ENCODE measurements at places on chromosomes 7 and 10.

DNA sequence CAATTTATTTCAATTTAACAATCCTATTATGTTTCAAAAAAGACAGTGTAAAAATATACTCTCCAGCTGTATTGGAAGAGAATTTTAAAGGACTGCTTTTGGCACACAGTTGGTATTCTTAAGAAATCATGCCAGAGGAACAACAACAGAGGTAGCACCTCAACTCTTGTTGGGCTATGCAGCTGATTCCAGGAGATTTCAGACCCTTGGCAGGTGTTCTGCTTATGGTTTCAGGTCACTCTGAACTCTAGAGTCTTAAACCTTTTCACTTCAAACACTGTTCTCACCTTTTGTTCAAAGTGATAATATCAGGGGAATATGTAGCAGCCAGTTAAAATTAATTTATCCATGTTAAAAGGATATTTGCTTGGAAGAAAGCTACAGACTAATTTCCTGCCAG lies 160.1 kb downstream of the PFKFB3 start:
- no peak for DNase-seq

DNA sequence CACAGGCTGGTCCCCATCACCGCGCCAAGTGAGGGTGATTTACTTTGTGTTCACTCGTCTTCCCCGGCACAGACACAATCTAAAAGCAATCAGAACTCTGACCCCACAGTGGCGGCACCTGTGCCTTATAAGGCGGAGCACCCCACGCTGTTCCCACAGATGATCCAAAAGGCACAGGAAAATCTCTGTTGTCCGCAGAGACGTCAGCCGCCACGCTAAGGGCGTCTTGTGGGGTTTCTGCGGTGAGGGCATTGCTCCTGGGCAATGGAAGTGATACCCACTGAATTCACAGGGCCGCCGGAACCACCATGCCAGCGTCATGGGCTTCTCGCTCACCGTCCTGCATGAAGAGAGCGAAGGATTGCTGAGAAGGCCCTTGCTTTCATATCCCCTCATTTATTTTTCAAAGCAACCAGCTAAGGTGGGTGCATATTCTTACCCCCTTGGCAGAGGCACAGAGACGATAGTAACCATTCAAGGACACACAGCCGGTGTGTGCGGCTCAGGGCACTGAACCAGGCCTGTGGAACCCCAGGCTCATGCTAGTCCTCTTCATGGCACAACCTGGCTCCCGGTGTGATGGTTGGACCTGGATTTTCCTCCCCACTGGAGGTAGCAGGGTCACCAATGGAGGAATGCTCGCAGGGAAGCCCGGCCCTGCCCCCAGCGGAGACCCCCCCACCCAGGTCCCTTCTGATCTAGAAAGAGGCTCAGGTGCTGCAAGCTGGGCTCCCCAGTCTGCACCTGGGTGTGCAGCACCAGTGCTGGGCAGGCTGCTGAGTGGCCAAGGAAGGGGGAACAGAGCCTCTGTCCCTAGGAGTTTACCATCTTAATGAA lies 279.0 kb downstream of the TCERG1L start:
- DNase-seq, result no peak

DNA sequence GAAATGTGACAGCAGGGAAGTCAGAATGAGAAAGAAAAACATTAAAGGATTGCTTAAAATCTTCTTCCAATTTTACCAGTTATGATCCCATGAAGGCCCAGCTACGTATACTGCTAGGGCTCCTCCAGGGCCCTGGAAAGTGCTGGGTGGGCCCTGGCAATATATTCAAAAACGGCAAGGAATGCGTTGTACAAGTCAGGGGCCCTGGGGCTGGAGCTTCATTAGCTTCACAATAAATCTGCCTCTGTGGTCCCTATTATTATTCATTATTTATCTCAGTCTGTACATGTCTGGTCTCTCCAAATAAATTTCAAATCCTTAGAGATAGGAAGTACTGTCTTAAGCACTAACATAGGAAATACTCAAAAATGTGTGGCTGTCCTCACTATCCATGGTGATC lies 7.6 kb downstream of the JAZF1 start:
- DNase-seq, result no peak

- DNase-seq, result no peak
Measured at GRCh38 chr7:2520131-2520760, 672 bp downstream of the LFNG start.

- no peak for DNase-seq
Measured at GRCh38 chr10:69567920-69568319, 5.3 kb downstream of the NEUROG3 start.

- no peak for DNase-seq
Measured at GRCh38 chr10:122878799-122879338, 512 bp downstream of the FAM24B start.

DNA sequence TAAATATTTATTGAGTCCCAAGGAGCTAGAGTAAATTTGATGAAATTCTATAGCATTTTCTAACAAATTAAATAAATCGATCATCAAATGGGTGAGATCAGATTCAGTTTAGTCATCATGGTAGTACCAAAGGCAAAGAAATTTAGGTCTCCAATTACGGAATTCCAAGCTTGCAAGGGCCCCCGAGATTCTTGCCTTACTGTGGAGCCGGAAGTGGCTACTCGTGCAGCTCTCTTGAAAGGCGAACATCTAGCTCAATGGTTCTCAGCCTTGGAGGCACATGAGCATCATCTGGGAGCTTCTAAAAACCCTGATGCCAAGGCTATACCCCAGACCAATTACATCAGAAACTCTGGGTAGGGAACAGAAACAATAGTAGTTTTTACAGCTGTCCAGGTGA lies 117.9 kb upstream of the PRR15 start:
- no peak for DNase-seq

DNA sequence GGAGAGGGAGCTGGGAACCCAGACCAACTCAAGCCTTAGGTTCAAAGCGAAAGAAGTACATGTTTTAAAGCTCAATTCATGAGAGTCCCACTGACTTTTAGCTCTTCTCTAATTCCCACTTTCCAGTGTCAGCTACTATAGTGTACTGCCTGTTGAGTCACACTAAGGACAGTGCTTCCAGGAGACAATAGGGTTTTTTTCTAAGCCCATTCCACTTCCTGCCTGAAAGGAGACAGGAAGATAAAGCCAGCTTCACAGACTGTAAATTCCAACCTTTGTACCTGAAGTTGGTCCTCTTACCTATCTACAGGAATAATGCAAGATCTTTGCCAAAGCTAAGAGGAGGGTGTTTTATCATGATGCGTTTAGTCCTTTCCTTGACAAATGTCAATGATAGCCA lies 4.4 kb downstream of the MSRB2 start:
- no peak for DNase-seq

GRCh38 chr7:70052691-70053090 lies 454.4 kb downstream of the AUTS2 start:
- DNase-seq, result no peak

DNA sequence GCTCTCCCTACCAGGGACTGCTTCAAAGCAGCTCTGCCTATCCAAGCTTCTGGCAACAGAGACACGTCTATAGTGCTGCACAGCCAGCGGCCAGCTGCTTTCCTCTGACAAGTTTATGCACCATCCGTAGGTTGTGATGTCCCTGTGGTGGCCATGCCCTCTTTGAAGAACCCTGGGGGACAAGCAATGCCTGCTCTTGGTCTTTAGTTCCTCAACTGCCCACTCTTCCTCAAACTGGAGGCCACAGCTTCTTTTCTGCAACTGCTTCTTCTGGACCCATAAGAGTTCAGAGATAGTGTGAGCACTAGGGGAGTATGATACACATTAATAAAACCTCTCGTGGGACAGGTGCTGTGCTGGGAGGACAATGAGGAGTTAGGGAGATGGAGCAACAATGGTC lies 164.9 kb downstream of the ELMO1 start:
- DNase-seq, result no peak

DNA sequence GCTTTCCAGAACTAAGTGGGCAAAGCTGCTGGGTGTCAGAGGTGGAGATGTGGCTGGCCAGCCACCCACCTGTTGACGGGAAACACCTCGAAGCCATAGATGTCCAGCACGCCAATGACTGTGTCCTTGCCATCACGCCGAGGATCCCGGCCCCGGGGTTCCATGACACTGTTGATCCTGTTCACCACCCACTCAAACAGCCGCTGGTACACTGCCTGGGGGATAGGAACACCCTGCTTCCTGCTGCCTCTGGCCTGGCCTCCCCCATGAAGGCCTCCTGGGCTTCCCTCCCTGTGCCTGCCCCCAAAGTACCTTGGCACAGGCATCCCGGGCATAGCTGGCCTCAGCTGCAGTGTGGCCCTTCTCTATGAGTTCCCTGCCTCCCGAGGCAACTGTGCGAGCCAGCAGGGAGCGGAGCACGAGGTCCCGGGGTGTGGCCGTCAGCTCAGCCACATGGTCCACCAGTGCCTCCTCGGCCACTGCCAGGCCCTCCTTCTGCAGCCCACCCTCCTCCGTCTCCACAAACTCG lies 8.2 kb downstream of the MYO1G start:
- no peak for DNase-seq

- no peak for DNase-seq
Measured at GRCh38 chr10:30719832-30720231, 90.3 kb upstream of the LYZL2 start.

DNA sequence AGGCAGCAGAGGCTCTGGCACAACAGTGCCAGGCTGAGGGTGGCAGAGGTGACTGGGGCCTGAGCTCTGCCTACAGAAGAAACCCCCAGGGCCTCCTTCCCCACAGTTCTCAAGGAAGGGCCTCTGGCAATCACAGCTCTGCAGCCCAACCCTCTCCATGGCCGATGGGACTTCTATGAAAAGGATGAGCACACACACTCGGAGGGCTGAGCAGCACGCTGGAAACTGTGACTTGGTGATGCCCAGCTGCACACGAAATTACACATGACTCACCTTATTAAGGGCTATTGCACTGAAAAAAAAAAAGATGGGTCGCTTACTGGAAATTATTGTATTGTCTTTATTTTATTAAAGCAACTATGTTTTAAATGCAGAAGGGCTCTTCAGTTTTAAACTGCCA lies 42.9 kb upstream of the LRRC18 start:
- DNase-seq, result no peak

DNA sequence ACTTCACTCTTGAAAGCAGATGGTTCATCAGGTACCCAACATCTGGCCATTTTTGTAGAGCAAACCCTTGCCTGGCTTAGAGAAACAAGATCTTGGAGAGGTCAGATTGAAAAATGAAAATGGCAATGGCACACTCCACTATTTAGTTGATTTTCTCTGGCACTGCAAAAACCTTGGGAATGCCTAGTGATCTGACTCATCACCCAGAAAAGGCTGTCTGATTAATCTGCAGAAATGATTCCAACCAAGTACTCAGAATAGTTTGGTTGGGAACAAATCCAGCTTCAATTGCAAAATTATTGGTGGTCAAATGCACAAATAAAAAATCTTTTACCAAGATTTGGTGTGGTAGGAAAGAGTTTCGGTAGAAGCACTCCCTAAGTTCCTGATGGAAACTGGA lies 351.2 kb downstream of the PHTF2 start:
- DNase-seq, result no peak

- DNase-seq, result no peak
Measured at GRCh38 chr7:20430664-20431063, 100.0 kb downstream of the ITGB8 start.

GRCh38 chr10:60944058-60944909 lies at the start of gene RHOBTB1:
RHOBTB1 (minus strand) TSS chr10:60944185; CDS start chr10:60911542, 32,643 bp downstream.
- DNase-seq, result peak; percentile 53

DNA sequence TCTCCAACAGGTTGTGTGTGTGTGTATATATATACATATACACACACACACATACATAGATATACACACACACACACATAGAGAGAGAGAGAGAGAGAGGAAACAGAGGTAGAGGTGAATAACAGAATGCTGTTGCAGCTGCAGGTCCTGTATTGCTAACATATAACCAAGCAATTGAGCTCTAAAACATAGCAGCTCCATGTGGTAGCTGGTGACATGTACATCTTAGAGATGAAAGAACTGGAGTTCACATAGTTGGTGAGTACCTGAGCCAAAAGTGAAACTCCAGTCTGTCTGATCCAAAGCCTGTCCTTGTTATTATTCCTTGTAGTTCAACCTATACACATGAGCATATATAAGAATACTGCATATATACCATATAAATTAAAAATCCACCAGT lies 152.9 kb upstream of the CSTF2T start:
- no peak for DNase-seq

GRCh38 chr7:129948338-129948737 lies 4.4 kb downstream of the UBE2H start:
- no peak for DNase-seq

DNA sequence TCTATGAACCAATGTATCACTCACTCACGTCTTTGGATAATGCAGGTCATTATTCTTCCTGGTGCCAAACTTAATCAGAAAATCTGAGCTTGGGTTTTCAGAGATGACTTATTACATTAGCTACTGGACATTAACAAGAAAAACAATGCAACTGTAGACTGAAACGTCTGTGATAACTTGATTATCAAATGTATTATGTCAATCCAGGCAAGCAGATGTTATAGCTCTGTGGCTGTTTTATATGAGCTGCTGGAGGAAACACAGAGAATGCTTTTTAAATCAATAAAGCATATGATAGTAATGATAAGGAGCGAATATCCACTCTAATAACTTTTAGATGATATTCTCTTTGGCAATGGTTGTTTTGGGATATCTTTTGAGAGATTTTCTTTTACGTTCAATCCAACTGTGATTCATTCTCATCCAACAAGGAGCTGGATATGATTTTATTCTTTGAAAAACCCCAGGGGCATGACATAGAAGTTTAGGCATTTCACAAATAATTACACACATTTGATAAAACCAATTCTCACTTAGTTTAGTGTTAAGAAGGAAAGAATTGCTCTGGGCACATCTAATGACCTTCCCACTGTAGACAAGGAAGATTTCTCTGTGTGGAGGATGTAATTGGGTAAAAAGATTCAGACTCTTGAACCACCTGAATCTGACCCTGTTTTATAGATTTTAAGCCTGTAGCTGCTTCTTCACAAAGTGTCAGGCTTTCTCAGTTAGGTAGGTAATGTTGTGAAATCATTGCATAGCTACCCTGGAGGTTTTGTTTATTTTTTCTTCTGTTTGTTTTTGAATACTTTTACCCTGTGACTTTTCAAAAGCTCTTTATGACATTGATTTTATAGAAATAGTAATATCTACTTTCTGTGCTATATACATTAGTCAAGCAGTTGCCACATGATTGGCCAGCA lies 1124.7 kb downstream of the DNAJB9 start:
- DNase-seq, result no peak

GRCh38 chr10:53458007-53458406 lies 685.4 kb upstream of the MBL2 start:
- DNase-seq, result no peak

- peak; percentile 49 for DNase-seq
Measured at GRCh38 chr7:130982160-130982638, 248.2 kb upstream of the KLF14 start.

GRCh38 chr10:51092402-51092801 lies 18.1 kb downstream of the PRKG1 start:
- DNase-seq, result peak; percentile 42

- no peak for DNase-seq
Measured at GRCh38 chr7:155667241-155667829, 22.9 kb downstream of the RBM33 start.

DNA sequence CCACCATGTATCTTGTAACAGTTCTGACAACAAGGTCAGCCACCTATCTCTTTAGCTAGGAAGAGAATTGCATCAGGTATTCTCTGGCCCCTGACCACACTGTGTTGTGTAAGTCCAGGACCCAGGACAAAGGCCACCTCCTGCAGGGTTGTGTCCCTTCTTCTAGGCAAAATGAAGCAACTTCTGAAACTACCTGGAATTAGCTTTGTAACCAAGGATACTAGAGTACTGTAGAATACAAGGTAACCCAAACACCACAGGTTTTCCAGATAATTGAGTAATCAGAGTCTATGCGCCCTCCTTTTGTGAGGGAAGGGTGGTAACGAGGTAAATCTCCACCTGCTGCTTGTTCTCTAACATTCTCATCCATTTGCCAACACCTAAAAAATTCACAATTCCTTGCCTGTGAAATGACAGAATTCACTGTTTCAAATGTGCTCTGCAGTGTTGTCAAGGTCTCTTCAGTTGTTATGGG lies 51.7 kb downstream of the SGMS1 start:
- DNase-seq, result no peak
